Endothelial cell (in vitro differentiated cells): ENCODE measurements at places on chromosomes 11 and 22.

GRCh38 chr11:45331839-45332238 lies 45.7 kb upstream of the SYT13 start:
- DNase-seq, result no peak
- no peak overlapping the region for H3K27ac ChIP-seq
- H3K4me1 ChIP-seq, result no peaks in the 10 kb centered on the region
- no peak overlapping the region for H3K4me3 ChIP-seq
- peaks cover 3% of the 10 kb centered on the region for H3K27me3 ChIP-seq

DNA sequence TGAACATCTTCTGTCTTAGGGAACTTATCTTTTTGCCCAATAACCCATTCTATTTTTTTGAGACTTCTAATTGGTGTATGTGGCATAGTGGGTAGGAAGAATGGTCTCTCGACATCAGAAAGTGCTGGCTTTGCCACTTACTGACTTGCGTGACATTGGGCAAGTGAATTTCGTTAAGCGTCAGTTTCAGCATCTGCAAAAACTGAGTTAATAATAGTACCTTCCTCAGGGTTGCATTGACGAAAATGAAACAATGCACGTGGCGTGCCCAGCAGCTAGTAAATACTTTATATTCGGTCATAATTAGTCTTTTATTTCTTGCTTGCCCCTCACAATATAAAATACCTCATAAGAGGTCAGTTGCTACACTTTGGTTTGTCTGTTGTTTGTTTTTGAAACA lies 12.5 kb upstream of the GRIK4 start:
- H3K27me3 ChIP-seq, result peaks cover 6% of the 10 kb centered on the region
- no peak for DNase-seq
- H3K36me3 ChIP-seq, result no peaks in the 10 kb centered on the region
- no peak overlapping the region for H3K27ac ChIP-seq

GRCh38 chr22:19844377-19845053 lies 10.2 kb downstream of the GNB1L start:
- peaks cover 4% of the 10 kb centered on the region for H3K4me1 ChIP-seq
- peaks cover 4% of the 10 kb centered on the region for H3K36me3 ChIP-seq
- H3K27ac ChIP-seq, result no peak overlapping the region
- no peak overlapping the region for H3K4me3 ChIP-seq

DNA sequence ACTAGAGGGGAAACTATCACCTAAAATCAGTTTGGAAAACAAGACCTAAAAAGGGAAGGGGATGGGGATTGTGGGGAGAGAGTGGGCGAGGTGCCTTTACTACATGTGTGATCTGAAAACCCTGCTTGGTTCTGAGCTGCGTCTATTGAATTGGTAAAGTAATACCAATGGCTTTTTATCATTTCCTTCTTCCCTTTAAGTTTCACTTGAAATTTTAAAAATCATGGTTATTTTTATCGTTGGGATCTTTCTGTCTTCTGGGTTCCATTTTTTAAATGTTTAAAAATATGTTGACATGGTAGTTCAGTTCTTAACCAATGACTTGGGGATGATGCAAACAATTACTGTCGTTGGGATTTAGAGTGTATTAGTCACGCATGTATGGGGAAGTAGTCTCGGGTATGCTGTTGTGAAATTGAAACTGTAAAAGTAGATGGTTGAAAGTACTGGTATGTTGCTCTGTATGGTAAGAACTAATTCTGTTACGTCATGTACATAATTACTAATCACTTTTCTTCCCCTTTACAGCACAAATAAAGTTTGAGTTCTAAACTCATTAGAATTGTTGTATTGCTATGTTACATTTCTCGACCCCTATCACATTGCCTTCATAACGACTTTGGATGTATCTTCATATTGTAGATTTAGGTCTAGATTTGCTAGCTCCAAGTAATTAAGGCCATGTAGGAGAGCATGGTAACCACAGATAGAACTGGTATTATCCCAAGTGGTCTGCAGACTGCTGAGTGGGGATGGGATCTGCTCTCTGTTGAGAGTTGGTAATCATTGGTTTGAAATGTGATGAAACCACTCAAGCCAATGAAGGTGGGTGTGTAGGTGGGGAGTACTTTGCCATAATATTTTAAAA lies 3.6 kb downstream of the NEAT1 start:
- H3K4me1 ChIP-seq, result peaks cover 71% of the 10 kb centered on the region
- H3K27me3 ChIP-seq, result peaks cover 20% of the 10 kb centered on the region
- peaks cover 4% of the 10 kb centered on the region for H3K36me3 ChIP-seq
- no peak for DNase-seq

DNA sequence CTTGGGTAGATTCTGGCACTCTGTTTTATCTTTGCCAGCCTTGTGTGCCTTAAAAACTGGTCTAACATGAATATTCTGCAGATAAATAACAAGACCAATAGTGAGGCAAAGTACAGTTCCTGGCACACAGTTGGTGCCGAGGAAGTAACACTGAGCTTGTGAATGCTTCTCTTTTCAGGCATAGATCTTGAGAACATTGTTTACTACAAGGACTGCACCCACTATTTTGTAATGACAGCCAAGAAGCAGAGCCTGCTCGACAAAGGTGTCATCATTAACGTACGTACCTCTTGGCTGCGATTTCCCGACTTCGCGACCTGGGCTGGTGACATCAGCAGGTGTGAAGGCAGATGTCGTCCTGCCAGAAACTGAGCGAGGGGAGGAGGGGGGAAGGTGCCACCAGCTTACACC lies 105.7 kb downstream of the MICAL2 start:
- no peak overlapping the region for H3K27ac ChIP-seq
- DNase-seq, result no peak
- H3K4me1 ChIP-seq, result peaks cover 7% of the 10 kb centered on the region
- peaks cover 7% of the 10 kb centered on the region for H3K27me3 ChIP-seq
- H3K36me3 ChIP-seq, result peaks cover 4% of the 10 kb centered on the region
